ENCODE measurements at places on chromosomes 5 and 9. TPM values are rescaled to one million over a fixed set of nuclear protein-coding genes. Genes with fewer than 3 reads are reported as not detected.

The FIBCD1 gene
- not detected for total RNA-seq

- H3K27ac ChIP-seq, result no peak overlapping the region
These were observed 56.4 kb downstream of the MRPL36 start for GRCh38 chr5:1743061-1743768.

DNA sequence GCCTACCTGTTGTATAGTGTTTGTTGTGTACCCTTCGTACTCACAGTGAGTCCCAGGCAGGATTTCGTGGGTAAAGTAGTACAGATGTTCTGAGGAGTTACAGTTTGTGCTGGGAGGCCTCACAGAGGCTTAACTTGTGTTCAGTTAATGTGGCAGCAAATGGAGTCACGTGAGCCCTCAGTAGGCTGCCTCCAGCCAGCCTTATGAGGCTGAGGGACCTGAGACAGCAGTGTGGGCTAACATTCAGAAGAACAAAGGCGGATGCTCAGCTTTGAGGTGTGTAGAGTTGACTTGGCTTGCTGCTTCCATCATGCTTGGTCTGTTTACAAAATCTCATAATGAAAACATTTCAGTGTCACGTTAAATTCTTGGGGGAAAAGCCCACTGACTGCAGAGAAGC lies 118.1 kb downstream of the TRIO start:
- H3K4me3 ChIP-seq, result no peak overlapping the region
- H3K27ac ChIP-seq, result no peak overlapping the region

The C5orf34 gene
- total RNA-seq, result 0.47 TPM

DNA sequence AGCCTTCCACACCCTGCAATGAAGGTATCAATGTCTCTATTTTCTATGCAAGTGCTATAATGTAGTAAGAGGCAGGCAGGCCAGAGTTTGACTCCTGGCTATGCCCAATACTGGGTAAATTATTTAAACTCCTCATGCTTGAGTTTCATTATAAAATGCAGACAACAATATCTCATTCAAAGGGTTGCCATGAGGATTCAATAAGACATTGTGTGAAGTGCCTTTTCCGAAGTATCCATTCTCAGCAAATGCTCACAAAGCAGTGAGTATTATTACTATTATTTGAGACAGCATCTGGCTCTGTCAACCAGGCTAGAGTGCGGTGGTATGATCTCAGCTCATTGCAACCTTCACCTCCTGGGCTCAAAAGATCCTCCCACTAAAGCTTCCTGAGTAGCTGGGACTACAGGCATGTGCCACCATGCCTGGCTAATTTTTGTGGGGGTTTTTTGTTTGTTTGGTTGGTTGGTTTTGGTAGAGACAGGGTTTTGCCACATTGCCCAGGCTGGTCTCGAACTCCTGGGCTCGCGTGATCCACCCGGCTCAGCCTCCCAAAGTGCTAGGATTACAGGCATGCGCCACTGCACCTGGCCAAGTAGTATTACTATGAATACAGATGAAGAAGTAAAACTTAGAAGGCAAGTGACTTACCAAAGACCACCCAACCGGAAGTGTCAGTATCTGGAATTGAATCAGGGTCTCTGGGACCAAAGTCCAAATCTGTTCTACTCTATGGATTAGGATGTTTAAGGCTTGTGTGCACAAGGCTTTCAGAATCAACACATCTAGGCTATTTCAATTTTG lies 18.8 kb downstream of the ADAM19 start:
- peak; percentile 37 for DNase-seq
- no peaks in the 10 kb centered on the region for H3K36me3 ChIP-seq
- H3K4me3 ChIP-seq, result no peak overlapping the region

GRCh38 chr9:135787317-135787716 lies 85.3 kb downstream of the KCNT1 start:
- no peaks in the 10 kb centered on the region for H3K4me1 ChIP-seq
- no peak overlapping the region for H3K27ac ChIP-seq
- no peaks in the 10 kb centered on the region for H3K27me3 ChIP-seq
- DNase-seq, result no peak
- H3K36me3 ChIP-seq, result no peaks in the 10 kb centered on the region

The HMGXB3 gene
- 44.6 TPM for total RNA-seq

The ALDH1B1 gene
- 14.7 TPM for total RNA-seq

GRCh38 chr9:38339087-38339486 lies 53.4 kb upstream of the ALDH1B1 start:
- H3K27ac ChIP-seq, result no peak overlapping the region
- no peaks in the 10 kb centered on the region for H3K36me3 ChIP-seq
- no peak for DNase-seq
- no peak overlapping the region for H3K4me3 ChIP-seq
- no peaks in the 10 kb centered on the region for H3K27me3 ChIP-seq
